Osteoblast (primary cell): ENCODE measurements at places on chromosomes 13 and 19.
A peak's percentile ranks its signal among the peaks of the same experiment; 100 is the strongest.

GRCh38 chr13:95623141-95623540, 21.4 kb downstream of the DZIP1 start:
- no peak for DNase-seq

DNA sequence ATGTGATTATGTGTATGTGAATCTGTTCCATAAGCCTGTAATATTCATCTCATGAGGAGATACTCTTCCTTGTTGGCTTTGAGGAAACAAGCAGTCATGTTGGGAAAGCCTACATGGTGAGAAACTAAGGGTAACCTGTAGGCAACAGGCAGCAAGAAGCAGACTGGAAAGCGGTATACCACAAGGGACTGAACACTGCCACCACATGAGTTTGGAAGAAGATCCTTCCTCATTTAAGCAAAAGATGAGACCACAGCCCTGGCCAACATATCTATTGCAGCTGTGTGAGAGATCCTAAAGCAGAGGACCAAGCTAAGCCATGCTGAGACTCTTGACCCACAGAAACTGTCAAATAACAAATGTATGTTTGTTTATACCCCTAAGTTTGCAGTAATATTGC, 134.8 kb downstream of the B3GLCT start:
- DNase-seq = no peak

DNA sequence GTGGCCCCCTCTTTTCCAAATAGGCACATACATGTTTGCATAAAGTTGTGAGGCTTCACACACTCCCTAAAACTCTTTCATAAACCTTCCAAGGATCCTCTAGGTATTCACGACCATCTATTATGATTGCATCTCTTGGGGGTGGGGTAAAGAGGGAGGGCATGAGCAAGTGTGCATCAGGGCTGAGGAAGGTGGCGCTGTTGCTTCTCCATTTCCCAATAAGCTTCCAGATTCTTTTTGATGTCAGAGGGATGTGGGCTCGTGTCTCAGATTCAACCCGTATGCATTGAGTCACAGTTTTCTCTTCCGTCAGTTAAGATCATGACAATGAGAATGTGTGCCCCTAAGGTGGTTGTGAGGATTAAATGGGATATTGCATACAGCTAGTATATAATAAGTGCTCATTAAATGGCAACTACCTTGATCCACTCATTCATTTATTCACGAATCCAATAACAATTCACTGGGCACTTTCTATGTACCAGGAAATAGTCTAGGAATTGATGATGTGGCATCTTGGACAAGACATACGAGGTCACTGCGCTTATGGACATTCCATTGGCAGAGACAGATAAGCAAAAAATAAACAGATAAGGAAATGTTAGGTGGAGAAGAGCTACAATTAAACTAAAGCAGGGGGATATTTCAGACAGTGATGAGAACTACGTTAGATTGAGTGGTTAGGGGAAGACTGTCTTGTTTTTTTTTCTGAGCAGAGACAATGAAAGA, 10.3 kb downstream of the CYP2B6 start:
- no peak for DNase-seq

GRCh38 chr19:41621654-41622053, 5.2 kb downstream of the CEACAM4 start:
- DNase-seq = no peak

GRCh38 chr13:77298426-77298825, 28.5 kb downstream of the MYCBP2 start:
- no peak for DNase-seq

GRCh38 chr19:33640773-33641172, 19.0 kb downstream of the CHST8 start:
- DNase-seq = no peak

- DNase-seq = no peak
These were observed 429.1 kb downstream of the ITGBL1 start for GRCh38 chr13:101881593-101881992.

- DNase-seq = no peak
These were observed 45.1 kb upstream of the SPRY2 start for GRCh38 chr13:80386002-80386401.

DNA sequence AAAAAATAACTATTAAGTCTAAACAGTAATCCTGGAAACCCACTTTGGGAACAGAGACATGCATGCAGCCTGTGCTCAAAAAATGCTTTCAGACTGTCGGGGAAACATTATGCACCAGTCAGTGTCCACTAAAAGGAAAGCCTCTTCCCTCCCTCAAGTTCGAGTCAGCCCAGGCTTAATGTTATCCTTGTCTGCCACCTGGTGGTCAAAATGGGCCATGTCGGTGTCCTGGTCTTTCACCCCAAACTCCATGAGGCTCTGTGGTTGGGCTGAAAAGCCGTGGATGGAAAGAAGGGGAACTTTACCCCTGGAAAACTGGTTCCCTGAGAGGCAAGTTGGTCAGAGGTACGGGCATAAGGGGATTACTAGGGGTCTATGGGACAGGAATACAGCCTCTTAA, 88.4 kb upstream of the ZNF492 start:
- DNase-seq = no peak

GRCh38 chr13:102325321-102325720, 76.5 kb downstream of the FGF14 start:
- DNase-seq = no peak

GRCh38 chr13:27600711-27601110, 19.6 kb downstream of the LNX2 start:
- DNase-seq = no peak

GRCh38 chr19:46035986-46036743, 4.6 kb downstream of the IGFL4 start:
- no peak for DNase-seq

DNA sequence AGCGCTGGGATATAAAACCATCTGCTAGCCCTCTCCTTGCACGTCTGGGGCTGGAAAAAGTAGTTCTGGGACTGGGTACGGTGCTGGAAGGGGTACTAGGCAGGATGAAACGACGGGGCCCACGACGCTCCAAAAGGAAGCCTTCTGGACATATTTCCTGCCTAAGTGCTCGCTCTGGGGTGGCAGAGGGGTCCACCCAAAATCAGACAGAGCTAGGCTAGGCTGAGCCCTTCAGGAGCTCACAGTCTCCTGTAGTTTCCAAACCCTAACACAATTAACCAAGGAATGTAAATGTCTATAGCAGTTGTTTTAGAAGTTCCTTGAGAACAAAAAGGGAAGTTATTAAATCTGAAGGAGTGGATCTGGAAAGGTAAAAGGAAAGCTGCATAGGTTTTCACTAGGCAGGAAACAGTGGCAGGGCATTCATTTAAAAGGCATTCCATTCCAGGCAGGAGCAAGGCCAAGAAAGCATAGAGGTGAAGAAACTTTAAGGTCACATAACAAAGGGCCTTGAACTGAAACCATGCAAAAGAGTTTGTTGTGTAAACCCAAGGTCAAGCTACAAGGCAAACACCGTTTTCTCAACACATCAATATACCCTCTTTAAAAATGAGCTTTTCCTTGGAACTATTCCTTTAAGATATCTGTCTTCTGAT, 634 bp upstream of the DIAPH3 start:
- peak; percentile 45 for DNase-seq

- peak; percentile 90 for DNase-seq
These were observed 13.4 kb downstream of the THOP1 start for GRCh38 chr19:2798733-2799132.

- DNase-seq = peak; percentile 69
These were observed 387.8 kb upstream of the GPC6 start for GRCh38 chr13:92838786-92839185.

DNA sequence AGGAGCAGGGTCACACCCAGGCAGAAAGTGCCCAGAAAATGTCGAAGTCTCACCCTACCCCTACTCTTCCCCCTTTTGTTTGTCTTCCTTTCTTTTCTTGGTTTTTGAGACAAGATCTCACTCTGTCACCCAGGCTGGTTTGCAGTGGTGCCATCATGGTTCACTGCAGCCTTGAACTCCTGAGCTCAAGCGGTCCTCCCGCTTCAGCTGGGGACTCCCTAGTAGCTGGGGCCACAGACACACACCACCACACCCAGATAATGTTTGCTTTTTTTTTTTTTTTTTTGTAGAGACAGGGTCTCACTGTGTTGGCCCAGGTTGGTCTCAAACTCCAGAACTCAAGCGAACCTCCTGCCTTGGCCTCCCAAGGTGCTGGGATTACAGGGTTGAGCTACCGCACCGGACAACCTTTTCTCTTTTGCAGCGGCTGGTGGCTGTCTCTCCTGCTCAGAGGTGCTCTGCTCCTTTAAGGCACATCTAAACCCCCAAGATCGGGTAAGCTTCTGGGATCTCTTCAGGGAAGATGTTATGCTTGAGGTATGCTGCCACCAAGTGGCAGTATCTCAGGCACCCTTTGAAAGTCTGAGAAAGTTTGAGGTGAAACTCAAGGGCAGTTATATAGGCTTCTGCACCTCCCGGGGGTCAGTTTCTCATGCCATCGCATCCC, 22.4 kb upstream of the EBI3 start:
- DNase-seq = peak; percentile 87

- no peak for DNase-seq
These were observed 115.3 kb downstream of the SOX1 start for GRCh38 chr13:112182251-112182650.

DNA sequence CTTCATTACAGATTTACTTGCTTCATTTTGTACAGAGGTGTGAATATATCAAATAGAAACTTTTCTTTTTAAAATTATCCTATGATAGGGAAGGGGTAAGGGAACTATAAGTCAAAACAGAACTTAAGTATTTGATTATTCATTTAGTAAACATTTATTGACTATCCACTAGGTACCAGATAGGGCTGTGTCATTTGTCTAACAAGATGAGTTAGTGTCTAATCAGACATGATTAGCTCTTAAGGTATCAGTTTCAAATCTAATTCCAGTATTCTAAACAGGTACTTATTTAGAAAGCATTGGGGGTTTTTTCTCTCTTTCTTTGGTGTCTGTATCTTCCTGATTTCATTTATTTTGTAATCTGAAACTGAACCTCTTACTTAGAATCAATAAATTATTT, 32.2 kb downstream of the CDADC1 start:
- no peak for DNase-seq

DNA sequence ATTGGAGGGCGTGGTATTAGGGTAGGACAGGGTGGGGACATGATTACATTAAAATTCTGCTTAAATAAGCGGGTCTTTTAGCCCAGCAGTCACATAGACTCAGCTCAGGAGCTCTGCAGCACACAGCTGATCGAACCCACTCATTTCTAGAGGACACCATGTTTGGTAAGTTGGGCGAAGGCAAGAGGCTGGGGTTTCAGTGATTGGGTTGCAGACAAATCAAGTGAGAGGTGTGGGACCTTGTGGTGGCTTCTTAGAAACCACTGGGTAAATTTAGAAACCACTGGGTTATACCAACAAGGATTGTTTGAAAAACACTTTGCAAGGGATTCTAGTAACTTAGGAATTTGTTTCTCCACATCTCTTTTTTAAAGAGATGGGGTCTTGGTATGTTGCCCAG, at the start of gene LEUTX:
Gene LEUTX (plus strand): TSS at position 92 of the 400 bp plus-strand sequence. CDS start 67 bp downstream, at position 159.
- no peak for DNase-seq

GRCh38 chr13:82867284-82867683, 1015.0 kb downstream of the SLITRK1 start:
- no peak for DNase-seq

- no peak for DNase-seq
These were observed 379.9 kb upstream of the PCDH20 start for GRCh38 chr13:61795580-61795979.

DNA sequence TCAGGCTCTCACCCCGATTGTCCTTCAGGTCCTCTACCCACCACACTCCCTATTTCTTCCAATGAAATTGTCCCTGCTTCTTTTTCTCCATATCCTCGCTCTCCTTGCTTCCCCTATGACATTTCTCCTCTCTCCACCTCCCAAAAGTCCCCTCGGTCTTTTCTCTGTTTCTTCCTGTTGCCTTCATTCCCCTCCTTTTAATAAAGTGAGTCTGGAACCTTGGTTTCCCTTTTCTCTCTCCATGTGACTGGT, 676 bp upstream of the ZNF574 start:
- no peak for DNase-seq

DNA sequence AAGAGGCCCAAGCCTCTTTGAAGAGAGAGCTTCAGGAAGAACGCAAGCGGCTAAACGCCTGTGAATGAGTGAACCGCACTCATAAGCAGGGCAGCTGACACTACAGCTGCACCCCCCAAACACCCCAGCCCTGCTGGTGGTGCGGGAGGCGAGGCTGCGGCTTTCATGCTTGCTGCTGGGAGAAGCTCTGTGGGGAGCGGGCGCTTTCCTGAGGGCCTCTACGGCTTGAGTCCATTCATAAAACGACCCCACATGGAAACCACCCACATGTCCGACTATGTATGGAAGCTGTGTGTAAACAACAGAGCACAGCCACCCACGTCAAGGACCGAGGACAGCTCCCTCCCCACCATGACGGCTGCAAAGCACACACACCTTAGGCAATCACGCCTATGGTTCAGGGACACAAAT, 5.5 kb downstream of the AP3D1 start:
- peak; percentile 54 for DNase-seq

DNA sequence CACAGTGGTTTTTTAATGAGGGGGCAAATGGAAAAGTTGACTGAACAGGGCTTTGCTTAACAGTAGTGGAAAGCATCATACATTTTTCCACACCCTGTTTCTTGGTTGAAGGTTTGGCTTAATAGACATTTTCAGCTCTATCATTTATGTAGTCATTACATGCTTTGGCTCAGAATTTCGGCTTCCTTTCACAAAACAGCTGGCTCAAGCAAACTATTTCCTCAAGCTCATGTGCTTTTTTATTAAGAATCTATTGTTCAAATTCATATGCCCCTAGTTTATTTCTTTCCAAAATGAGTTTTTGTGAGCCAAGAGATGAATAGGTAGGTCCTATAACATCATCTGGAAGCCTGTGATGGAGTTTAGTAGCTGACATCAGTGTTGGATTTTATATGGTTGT, 113.8 kb downstream of the SLITRK6 start:
- DNase-seq = no peak

- no peak for DNase-seq
These were observed 613.7 kb downstream of the OLFM4 start for GRCh38 chr13:53642306-53642705.

GRCh38 chr19:19821366-19821951, at the start of gene ZNF506:
Gene ZNF506, minus strand, starts transcription at chr19:19821750. Its CDS starts 147 bp downstream, at chr19:19821603.
- DNase-seq = peak; percentile 94

- no peak for DNase-seq
These were observed 93.4 kb downstream of the ABCC4 start for GRCh38 chr13:95207769-95208366.

GRCh38 chr19:16283210-16284061, 41.2 kb upstream of the KLF2 start:
- DNase-seq = peak; percentile 91

- peak; percentile 44 for DNase-seq
These were observed 18.7 kb upstream of the ZNF888 start for GRCh38 chr19:52941941-52942385.

- DNase-seq = peak; percentile 93
These were observed 5.0 kb downstream of the MVB12A start for GRCh38 chr19:17424743-17425365.

DNA sequence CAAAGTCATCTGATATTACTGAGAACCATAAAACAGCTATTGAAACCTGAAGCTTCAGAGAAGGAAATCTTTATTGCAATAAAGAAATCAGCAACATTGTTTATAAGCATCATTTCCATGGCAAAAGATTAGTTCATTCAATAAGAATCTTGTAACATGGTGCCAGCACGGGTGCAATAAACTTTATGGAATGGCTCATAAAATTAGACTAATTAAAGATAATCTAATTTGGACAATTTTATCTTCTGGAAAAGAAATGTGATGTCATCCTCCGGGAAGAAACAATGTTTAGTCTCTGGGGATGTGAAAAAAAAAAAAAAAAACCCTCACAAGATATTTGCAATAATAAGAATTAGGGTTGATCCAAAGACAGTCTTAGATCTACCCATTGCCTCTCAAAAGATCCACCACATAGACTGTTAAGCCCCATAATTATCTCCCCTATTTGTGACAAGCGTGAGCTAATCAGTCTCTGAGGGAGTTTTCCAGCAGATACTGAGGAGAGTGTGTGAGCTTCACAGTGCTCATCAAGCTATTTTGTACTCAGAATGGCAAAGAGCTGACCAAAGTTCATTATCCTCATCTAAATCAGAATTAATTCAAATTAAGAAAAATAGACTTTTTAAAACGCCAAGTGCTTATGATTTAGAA, 297.0 kb upstream of the EDNRB start:
- no peak for DNase-seq
